Activated CD4-positive, alpha-beta T cell treated with anti-CD3 and anti-CD28 coated beads, Interleukin-2, amount 10 ng/mL, durations not matched to agents 7 days and 5 days (primary cell): ENCODE measurements at places on chromosomes 7 and 10.

DNA sequence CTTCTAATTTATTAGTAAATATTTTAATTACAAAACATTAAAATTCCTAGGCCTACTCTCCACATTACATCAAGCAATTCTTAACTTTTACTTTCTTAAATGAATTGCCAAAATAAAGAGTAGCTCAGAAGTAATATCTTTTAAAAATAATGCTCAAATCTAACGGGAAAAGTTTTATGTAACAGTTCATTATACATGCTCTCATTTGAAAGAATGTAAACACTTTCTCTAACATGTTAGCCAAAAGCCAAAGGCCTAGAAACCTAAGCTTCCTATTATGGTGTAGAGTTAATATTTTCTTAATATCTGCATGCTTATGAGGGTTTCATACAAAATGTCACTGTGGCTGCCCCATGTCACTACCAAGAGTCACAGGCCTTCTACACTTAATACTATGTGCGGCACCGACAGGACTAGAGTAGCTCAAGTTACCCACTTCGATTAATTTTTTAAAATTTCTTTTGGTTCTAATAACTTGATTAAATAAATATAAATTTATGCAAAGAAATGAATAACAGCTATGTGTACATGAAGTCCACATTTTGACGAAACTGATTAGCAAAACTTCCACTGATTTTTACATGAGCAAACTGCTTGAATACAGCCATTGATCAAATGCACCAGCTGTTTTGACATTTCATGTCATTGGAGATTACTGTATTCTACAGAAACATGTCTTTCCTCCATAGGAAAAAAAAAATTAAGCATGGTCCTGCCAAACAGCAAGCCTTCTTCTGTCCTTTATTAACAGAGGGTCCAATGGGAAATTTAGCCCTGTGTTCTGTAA is 3.5 kb downstream of the COBL start:
- DNase-seq = no peak

- DNase-seq = no peak
These were observed 18.3 kb downstream of the CALHM2 start for GRCh38 chr10:103433858-103434257.

- no peak for DNase-seq
These were observed 21.6 kb downstream of the DNTT start for GRCh38 chr10:96325719-96326373.

- no peak for DNase-seq
These were observed 15.0 kb upstream of the CYP3A4 start for GRCh38 chr7:99798972-99799371.

- DNase-seq = peak; percentile 71
These were observed 7.6 kb upstream of the C10orf105 start for GRCh38 chr10:71727105-71727737.

DNA sequence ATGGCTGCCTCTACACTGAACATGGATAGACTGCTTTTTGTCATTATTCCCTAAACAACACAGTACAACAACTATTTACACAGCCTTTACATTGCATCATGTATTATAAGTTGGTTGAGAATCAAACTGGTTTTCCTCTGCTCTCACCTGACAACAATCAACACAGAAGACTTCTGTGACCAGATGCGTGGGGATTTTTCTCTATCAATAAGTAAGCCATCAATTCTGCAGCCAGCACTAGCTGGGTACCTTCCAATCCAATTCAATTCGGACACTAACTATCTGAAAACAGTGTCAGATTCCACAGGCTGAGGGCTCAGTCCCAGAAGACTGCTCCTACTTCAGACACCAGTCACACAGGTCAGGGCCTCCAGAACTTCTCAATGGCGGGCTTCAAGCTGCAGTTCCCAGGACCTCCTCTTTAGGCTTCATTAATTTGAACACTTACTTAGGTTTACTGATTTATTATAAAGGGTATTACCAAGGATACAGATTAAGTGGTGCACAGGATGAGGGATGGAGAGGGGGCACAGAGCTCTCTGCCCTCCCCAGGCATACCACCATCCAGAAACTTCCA is 36.4 kb upstream of the ASL start:
- DNase-seq = no peak

GRCh38 chr7:45661302-45661995 is 87.3 kb downstream of the ADCY1 start:
- no peak for DNase-seq

- DNase-seq = peak; percentile 96
These were observed 98.0 kb upstream of the ZNF722 start for GRCh38 chr7:63900394-63901203.

DNA sequence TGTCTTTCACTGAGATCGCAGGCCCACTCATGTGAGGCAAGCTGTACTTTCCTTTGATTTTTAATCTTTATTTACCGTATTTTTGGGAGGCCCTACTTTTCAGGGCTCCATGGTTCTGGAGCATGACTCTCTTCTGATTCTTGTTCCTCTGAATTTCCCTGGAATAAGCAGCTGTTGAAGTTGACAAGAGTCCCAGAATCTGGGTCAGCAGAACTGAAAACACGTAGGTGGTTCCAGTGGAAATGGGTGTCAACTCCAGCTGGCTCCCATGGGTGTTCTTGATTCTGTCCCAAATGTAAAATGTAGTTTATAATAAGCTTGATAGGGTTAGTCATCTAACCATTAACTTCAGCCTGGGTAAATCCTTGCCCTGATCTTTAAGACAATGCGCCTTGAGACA is 409.4 kb downstream of the GATA3 start:
- no peak for DNase-seq

GRCh38 chr10:101215397-101216206 is 13.7 kb downstream of the LBX1 start:
- DNase-seq = no peak
